ENCODE measurements at places on chromosomes 12 and 14.

GRCh38 chr14:99202516-99202915 lies 69.5 kb downstream of the BCL11B start:
- DNase-seq = no peak

- no peak for DNase-seq
Observed at GRCh38 chr14:98462908-98463307, 809.1 kb downstream of the BCL11B start.

DNA sequence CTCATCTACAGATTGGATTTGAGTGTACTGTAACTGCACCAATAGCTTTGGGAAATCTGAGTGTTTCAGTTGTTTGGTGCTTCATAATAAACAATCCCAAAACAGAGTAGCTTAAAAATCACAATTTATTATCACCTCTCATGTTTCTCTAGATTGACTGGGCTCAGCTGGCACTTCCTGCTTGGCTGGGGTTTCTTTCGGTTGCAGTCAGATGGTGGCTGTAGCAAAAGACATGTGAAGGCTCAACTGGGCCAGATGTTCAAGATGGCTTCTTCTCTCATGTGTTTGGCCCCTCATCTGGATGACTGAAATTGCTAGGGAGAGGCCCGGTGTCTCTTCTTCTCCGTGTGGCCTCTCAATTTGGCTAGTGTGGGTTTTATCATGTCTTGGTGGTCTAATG lies 12.1 kb upstream of the BMP4 start:
- DNase-seq = no peak

- DNase-seq = no peak
Observed at GRCh38 chr14:104023325-104024055, 62.0 kb upstream of the ASPG start.

DNA sequence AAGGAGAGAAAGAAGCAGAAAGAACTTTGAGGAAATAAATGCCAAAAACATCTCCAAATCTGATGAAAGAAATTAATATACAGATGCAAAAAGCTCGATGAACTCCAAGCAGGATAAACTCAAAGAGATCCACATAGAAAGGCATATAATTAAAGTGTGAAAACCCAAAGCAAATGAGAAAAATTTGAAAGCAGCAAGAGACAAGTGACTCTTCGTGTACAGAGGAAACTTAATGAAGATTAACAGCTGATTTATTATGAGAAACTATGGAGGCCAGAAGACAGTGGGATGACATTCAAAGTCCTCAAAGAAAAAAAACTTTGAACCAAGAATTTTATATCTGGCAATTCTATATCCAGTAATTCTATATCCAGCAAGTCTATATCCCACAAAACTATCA lies 163.0 kb upstream of the TMCC3 start:
- DNase-seq = no peak

- no peak for DNase-seq
Observed at GRCh38 chr12:48969160-48969771, 2.3 kb downstream of the WNT10B start.

GRCh38 chr12:105318651-105319483 lies 11.6 kb upstream of the C12orf75 start:
- DNase-seq = no peak

- no peak for DNase-seq
Observed at GRCh38 chr14:51185180-51185579, 54.9 kb upstream of the TMX1 start.

- no peak for DNase-seq
Observed at GRCh38 chr14:77599889-77600288, 16.5 kb downstream of the SPTLC2 start.

GRCh38 chr12:127886827-127887226 lies 380.1 kb upstream of the TMEM132C start:
- DNase-seq = no peak
